ENCODE measurements at places on chromosomes 7 and 10.

GRCh38 chr7:44964831-44965440 is 13.9 kb downstream of the MYO1G start:
- no peak for DNase-seq

DNA sequence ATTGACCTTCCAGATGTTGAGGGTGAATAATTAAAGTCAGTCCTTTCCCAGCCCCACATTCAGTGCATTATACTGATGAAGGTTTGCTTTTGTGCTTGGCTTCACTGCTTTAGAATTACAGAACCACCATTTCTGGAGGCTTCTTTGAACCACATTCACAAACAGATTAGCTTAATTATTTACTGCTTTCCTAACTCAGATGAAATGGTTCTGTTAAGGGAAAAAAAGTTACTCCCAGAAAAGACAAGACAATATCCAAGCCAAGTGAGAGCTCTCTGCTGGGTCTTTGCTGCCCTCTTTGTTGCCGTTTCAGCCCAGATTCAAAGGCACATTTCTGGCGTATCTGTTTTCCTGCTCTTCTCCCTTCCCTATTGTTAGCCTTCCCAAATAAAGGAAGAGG is 188.9 kb downstream of the AHR start:
- no peak for DNase-seq

- DNase-seq: no peak
Observed at GRCh38 chr10:5094265-5095205, at the start of gene AKR1C3. Gene AKR1C3 (plus strand): TSS chr10:5094414. CDS start chr10:5094445, 31 bp downstream.

- no peak for DNase-seq
Observed at GRCh38 chr7:2190531-2190930, 42.2 kb downstream of the MAD1L1 start.

DNA sequence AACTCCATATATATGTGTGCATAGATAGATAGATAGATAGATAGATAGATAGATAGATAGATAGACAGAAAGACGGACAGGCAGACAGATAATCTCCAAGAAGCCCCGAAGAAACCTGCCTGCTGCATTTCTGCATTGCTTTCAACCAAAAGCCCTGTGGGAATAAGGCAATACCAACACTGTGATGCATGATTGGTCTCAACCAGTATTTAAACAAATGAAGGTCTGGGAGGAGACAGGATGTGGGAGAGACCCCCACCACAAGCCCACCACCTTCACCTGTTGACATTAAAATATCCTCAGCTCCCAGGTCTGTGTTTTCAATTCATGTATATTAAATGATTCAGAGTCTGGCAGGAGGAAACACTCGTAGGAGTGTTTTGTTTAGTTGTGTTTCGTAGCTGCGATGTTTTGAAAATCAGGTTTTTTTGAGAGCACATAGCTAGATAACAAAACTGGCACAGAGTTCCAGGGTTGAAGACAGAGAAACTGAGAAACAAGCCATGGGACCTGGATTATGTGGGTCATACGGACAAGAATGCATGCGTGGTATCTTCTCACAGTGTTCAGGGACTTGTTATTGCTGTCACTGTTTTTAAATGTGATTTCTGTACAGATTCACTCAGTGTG is 200.7 kb upstream of the AHR start:
- DNase-seq: no peak

- DNase-seq: no peak
Observed at GRCh38 chr10:119562097-119562496, 19.6 kb upstream of the RGS10 start.
